CD4-positive, alpha-beta T cell treated with Interferon gamma for 1 hour (primary cell): ENCODE measurements at places on chromosomes 1 and 21.

- no peak for DNase-seq
Observed at GRCh38 chr1:23796466-23797271, 3.9 kb downstream of the GALE start.

DNA sequence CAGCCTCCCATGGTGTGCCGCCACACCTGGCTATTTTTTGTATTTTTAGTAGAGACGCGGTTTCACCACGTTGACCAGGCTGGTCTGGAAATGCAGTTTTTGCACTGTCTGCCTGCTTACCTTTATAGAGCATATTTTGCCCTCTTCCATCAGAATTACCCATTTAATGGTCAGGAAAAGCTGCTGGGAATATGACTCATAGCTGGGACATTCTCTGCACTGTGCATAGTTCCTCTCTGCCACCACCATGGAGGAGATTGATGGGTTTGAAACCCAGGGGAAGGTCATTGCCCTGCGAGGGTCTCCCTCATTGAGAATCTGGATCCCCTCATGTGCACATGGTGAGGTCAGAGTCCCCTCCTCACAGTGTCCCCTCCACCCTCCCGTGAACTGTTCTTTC is 32.1 kb downstream of the MX1 start:
- no peak for DNase-seq

DNA sequence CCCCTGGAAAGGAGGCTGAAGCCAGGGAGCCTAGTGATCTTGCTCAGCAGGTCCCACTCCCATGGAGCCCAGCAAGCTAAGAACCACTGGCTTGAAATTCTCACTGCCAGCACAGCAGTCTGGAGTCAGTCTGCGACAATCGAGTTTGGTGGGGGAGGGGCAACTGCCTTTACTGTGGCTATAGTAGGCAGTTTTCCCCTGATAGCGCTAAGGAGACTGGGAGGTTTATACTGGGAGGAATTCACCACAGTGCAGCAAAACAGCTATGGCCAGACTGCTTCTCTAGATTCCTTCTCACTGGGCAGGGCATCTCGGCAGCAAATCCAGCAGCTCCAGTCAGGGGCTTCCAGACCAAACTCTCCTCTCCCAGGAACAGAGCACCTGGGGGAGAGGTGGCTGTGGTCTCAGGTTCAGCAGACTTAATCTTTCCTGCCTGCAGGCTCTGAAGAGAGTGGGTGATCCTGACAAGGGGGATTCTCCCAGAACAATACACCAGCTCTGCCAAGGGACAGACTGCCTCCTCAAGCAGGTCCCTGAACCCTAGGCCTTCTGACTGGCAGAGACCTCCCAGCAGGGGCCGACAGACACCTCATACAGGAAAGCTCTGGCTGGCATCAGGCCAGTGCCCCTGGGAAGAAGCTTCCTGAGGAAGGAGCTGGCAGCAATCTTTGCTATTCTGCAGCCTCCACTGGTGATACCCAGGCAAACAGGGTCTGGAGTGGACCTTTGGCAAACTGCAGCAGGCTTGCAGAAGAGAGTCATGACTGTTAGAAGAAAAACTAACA is 548.5 kb upstream of the NEGR1 start:
- no peak for DNase-seq

- no peak for DNase-seq
Observed at GRCh38 chr1:8541961-8542521, 224.1 kb downstream of the SLC45A1 start.

- no peak for DNase-seq
Observed at GRCh38 chr1:28506907-28507246, 1.0 kb downstream of the RCC1 start.
